Activated naive CD4-positive, alpha-beta T cell treated with Interleukin-2 at 50 U/mL for 16 hours (primary cell): ENCODE measurements at places on chromosomes 7 and 10.

DNA sequence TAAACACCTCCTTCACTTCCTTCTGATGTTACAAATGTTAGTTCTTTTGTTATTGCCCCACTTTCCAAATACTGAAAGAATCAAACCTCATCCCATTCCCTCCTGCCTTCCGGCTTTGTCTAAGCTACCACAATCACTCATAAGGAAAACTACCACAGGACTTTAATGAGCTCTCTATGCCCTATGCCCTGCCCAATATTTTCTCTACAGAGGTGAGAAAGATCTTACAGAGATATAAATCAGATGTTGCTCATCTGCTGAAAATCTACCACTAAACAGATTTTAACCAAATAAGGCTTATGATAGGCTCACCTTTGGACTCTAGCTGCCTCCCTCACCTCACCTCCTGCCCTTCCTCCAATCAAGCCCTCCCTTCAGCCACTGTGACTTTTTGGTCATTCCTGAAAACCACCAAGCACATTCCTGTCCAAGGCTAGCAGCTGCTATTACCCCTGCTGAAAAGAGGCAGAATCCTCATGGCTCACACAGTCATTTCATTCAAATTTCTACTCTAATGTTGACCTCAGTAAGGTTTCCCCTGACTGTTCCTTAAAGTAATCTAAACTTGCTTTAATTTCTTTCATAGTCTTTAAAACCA lies 7.7 kb downstream of the ZNF33B start:
- no peak for DNase-seq

GRCh38 chr7:75572396-75572795 lies 80.3 kb downstream of the SPDYE5 start:
- no peak for DNase-seq

- no peak for DNase-seq
Observed at GRCh38 chr10:131663351-131663750, 237.5 kb upstream of the PPP2R2D start.

DNA sequence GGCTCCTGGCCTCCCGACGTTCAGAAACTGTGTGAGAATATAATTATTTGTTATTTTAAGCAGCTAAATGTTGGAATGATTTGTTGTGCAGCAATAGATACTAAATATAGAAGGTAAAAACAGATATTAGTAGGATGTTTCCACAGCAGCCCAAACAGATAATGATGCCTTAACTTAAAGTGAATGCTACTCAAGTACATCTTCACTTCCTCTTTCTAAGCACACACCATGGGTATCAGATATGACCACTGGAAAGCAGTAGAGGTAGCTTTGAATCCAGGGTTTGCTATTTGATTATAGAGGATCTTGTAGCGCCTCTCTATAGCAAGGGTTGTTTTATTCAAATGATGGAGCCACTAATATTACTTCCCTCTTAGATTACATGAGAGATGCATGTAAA lies 38.2 kb upstream of the BET1 start:
- no peak for DNase-seq

DNA sequence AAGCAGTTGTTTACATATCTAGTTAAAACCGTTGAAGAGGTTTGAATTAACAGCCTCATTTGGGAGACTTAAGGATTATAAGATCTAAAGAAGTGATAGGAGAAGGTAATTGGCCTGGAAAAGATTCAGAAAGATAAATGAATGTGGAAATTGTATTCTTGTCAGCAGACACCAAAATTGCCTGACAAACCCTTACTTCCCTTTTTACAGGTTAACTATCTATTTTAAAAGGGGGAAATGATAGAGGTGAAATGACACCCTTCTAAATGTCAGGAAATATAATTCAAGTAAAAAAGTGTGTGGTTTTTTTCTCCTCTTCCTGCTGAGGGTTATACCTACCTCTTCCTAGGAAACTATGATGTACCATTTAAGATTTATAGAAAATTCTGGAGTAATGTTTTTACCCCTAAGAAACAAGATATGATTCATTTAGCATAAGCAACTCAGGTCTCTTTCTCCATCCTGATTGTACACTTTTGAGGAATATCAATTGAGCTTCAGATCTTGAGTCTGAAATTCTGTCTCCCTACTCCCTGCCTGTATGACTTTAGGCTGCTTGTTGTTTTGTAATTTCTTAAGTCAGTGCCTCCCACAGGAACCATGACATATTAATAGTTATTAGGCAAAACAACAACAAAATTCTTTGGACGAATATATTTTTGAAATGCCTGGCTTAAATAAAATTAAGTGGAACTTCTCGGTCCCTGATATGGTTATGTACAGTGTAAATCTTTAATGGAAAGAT lies 250.4 kb downstream of the RNLS start:
- no peak for DNase-seq

GRCh38 chr7:114922652-114923402 lies 933 bp downstream of the MDFIC start:
- DNase-seq = peak; percentile 65

GRCh38 chr10:104434601-104435000 lies 81.0 kb downstream of the CFAP58 start:
- no peak for DNase-seq

GRCh38 chr7:99667179-99667578 lies 12.6 kb downstream of the CYP3A5 start:
- no peak for DNase-seq

DNA sequence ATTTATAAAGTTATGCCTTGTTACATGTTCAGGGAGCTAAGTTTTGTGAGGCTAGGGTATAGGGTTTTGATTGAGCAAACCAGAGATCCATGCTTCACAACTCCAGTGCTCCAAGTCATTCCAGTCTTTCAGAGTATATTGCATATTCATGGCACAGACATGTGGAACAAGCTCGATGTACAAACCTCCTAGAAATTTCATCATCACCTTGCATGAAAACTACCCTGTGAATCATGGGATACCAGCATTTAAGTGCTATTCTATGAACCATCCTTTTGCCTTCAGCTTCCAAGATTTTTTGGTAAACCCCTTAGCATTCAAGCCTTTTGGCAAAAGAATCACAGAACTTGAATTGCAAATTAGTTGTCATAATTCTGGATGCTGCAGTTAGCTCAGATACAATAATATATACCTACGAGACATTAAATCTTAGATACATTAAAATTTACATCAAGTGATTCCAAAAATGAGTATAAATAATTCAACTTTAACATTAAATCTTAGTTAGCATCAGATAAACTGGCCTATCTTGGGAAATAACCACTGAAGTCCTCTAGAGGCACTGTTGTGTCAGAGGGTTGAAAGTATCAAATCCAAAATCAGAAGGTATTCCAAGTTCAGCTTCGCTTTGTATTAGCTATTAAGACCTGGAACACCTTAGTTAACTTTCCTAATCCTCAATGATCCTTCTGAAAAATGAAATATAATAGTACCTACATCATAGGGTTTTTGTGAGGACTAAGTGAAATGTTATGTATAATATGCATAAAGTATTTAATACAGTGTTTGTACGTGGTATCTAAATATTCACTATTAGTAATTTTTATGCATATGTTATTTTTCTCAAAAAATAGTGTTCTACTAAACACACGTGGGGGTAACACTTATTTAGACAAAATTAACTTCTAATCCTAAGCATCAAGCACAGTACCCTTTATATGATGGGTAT lies 55.5 kb upstream of the CABCOCO1 start:
- DNase-seq = no peak

DNA sequence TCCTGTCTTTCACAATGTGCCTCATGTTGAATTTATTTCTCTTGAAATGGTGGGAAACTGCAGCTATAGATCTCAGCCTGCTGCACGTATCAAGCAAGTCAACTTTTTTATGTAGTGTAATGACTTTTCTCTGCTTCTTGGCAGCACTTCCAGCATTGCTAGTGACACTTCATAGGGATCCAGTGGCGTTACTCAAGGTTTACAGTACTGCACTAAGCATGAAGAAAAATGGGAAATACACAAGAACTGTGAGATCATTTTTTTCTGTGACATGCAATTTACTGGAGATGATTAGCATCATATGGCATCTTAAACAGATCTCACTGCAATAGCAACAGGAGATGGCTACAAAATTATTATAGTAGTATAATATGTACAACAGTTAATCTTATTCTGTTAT lies 90.9 kb downstream of the POLR1F start:
- DNase-seq = no peak

DNA sequence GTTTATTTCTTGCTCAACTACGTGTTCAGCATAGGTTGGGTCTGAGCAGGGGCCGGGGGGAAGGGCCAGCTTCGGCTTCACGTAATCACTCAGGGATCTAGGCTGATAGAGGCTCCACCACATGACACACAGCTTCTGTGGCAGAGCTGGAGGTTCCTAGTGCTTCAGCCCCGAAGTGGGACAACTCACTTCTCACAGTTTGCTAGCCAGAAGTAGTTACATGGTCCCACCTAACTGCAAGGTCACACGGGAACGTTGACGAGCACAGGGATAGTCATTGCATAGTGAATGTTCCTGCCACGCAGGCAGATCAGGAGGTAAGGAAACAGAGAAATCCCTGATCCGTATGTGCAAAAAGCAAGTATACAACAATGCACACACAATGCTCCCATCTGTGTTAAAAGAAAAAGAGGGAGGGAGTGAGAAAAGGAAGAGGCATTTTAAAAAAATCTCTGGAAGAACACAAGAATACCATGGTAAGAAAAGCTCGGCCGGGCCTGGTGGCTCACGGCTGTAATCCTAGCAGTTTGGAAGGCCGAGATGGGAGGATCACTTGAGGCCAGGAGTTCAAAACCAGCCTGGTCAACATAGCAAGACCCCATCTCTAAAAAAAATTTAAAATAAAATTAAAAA lies 16.9 kb downstream of the SMURF1 start:
- DNase-seq = no peak

DNA sequence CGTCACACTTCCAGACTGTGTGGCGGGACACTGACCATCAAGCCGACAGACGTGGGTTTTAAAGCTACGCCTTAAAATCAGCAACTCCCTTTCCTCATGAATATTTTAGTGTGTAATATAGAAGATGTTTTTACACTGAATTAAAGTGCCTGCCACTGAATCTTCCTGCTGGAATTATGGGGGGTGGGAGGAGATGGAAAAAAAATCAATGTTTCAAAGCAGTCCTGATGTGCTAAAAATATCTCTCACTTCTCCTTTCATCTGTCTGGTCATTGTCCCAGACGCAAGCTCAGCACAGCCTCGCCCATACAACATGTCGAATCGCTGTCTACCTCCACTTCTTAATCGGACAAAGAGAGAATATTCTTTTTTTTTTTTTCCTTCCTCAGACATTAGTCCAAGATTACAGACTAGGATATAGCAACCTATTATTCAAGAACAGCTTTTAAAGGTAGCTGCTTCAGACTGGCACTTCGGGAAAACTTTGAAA lies 165.1 kb upstream of the KLF14 start:
- DNase-seq = no peak

- DNase-seq = no peak
Observed at GRCh38 chr10:45440511-45441062, 66.6 kb downstream of the ALOX5 start.

- DNase-seq = no peak
Observed at GRCh38 chr10:44186150-44186549, 198.7 kb downstream of the CXCL12 start.

DNA sequence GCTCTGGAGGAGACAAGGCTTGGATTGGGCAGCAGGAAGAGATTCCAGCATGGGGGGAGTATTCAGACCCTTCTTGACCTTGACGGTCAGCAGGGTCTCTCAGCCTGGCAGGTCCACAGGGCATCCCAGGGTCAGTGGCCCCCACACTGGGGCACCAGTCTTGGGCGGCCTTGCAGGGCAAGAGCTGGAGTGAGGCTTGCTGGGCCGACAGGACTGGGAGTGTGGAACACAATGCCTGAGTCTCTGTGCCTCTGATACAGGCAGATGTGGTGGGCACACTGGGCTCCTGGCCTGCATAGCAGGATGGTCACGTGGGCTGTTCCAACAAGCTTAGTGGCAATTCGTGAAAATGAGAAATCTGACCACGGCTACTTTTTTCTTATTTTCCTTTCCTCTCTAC lies 229.7 kb downstream of the TCERG1L start:
- no peak for DNase-seq

GRCh38 chr10:101644002-101644401 lies 51.0 kb downstream of the FBXW4 start:
- no peak for DNase-seq

DNA sequence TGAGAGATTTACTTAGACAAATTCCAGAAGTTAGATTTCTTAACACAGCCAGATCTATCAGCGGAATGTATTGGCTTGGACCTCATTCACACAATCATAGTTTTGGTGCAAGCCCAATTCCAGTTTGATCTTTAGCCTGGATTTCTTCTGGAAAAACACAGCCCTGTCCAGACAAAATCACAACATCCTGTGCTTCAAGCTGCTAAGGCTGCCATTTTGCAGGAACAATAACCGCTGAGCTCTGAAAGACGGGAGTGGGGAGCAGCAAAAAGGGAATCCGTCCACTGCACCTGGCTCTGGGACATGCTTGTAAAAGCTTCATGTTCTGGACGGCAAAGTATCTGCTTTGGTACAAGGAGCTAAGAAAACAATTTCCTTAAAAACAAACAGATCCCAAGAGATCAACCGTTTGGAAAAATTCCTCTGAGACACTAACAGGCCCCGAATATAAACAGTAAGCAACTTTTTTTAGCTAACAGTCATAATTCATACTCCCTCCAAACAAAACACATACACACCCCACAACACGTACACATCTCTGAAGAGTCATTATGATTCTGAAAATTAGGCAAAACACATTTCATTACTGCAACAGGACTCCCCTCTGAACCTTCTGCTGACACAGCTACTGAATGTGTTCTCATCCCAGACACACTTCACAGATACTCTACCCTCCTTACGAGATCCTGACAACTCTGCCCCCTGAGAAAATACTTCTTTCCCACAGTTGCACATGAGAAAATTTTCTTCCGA lies 32.4 kb downstream of the ITIH5 start:
- DNase-seq = no peak
